ENCODE measurements at places on chromosomes 2 and 18.

GRCh38 chr2:43307046-43307445 is 80.6 kb upstream of the ZFP36L2 start:
- DNase-seq = no peak

- no peak for DNase-seq
Measured at GRCh38 chr2:10777111-10777841, 35.3 kb downstream of the PDIA6 start.

- no peak for DNase-seq
Measured at GRCh38 chr2:96225016-96225533, 16.4 kb upstream of the STARD7 start.

DNA sequence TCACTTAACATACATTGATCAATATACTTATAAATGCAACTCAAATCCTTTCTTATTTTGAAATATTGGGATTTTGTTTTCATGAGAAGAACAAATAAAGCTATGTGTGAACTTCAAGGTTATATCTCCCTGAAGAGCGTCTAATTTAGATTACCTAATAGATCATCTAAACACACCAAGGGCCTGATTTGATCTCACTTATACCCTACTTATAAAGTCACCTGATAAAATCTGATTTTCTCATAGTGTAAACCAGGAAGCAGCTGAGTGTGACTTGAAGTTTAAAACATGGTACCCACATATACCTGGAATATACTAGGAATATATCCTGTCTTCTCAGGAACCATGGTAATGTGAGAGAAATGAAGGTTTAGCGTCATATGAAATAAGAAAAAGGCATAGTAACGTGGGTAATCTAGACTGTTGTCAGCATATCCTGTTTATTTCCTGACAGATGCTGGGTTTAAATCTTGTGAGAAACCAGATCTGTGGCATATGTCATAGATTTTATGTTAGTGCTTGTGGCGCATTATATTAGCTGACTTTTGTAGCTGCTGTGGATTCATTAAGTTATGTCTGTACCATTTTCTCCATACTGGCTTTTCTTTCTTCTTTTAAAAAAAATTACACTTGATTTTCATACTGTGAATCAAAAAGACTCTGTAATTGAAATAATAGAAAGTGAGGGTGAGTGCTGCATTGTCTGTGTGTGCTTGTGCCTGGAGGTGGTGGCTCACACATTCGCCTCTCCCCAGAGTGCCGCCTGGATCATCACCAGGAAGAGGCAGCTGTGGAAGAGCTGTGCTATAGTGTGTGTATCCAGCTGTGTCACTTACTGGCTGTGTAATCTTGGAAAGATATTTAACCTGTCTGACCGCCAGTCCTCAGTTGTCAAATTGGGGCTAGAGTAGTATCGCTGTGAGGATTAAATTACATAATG is 164.0 kb downstream of the MYO3B start:
- DNase-seq = no peak

- no peak for DNase-seq
Measured at GRCh38 chr2:55802067-55802466, 108.4 kb upstream of the PNPT1 start.

- DNase-seq = no peak
Measured at GRCh38 chr2:101149241-101150192, 1.7 kb downstream of the TBC1D8 start.

DNA sequence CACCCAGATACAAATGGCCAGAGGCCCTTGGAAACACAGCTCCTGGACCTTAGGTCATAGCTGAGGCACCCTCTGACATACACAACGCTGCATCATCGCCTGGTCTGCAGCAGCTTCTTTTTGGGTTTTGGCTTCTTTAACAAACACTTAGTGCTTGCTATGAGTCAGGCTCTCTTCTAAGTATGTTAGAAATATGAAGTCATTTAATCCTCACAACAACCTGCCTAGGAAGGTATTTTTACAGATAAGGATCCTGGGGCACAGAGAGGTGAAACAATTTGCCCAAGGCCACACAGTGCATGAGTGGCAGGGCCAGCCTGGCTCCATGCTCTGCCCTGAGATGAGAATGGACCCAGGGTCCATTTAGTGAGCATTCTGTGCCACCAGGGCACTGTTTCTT is 96.6 kb downstream of the TMEM17 start:
- no peak for DNase-seq

DNA sequence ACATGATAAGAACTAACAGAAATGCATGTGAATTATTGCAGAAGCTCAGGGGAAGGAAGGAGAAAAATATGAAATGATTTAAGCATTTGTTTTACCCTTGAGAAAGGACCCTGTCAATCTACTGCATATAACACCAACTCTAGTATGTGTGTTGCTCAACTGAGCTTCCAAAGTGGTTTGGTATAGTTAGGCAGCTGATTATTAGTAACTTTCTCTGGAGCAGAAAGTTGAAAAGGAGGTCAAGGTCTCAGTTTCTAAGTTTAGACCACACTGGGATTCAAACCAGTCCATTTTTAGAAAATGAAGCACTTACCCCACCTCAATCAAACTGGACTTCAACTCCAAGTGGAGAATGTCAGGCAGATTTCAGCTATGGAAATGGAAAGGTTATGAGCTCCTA is 123.3 kb upstream of the CDC42EP3 start:
- no peak for DNase-seq

GRCh38 chr2:54067851-54068375 is 47.5 kb upstream of the ACYP2 start:
- no peak for DNase-seq

GRCh38 chr2:176745543-176746200 is 466.9 kb upstream of the HNRNPA3 start:
- DNase-seq = no peak

DNA sequence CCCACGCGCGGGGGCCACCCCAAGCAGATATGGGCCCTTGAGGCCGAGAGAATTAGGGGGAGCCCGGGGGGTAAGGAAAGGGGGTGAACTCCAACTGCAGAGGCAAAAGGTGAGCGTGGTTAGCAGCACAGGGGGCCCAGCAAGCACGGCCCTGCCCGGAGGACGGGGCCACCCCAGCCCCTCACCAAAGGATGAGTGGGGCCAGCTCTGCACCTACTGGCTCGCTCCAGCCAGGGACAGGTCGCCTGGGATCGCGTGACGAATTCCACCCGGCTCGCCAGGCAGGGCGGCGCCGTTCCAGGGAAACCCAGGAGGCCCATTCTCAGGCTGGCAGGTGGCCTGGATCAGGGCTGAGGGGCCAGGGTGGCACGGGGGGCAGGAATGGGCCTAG is 38.6 kb downstream of the BIN1 start:
- DNase-seq = no peak

DNA sequence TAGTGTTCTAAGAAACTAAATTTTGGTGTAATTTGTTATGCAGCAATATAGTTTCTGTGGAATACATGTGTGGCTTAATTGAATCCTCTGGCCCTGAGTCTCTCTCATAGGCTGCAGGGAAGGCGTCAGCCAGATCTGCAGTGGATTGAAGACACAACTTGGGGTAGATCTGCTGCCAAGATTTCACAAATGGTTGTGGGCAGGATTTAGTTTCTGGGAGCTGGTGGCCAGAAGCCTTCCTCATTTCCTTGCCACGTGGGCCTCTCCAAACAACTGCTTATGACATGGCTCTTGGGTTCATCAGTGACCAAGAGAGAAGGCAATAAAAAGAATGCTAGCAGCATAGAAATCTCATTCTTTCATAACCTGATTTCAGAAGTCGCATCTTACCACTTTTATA is 28.2 kb downstream of the CCDC102B start:
- DNase-seq = no peak

DNA sequence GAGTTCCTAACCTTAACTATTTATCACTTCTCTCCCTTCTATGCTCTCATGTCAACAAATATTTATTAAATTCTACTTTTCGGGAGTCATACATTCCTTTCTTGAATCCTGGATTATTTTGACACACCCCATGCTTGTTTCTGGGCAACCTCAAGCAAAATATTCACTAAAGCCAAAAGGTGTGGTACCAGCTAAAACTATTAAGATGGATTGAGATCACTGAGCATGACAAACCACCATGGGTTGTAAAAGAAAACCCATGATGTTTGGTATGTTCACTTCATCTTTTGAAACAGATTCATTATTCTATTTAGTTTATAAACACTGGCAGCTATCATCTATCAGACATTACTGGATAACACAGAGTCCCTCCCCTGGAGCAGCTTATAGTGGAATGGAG is 32.5 kb downstream of the DPP4 start:
- no peak for DNase-seq

- DNase-seq = no peak
Measured at GRCh38 chr2:27958711-27959378, 68.3 kb downstream of the BABAM2 start.

DNA sequence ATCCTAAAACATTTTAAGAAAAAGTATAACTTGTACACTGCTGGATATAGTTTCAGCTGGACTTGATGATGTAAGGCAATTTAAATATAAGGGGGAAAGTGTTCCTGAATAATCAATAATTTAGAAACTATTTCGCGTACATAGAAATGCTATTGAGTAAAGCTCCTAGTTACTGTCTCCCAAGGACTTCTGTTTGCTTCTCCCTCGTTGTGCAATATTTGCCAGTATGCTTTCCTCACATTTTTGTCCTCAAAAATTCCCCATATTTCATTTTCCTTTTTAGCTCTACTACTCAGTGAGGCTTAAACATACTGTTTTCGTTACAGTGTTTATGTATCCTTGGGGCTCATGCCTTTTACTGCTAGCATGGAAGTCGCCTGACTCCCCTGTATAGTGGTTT is 36.9 kb downstream of the ATP9B start:
- no peak for DNase-seq

GRCh38 chr18:61127714-61128467 is 205.3 kb upstream of the CDH20 start:
- no peak for DNase-seq

DNA sequence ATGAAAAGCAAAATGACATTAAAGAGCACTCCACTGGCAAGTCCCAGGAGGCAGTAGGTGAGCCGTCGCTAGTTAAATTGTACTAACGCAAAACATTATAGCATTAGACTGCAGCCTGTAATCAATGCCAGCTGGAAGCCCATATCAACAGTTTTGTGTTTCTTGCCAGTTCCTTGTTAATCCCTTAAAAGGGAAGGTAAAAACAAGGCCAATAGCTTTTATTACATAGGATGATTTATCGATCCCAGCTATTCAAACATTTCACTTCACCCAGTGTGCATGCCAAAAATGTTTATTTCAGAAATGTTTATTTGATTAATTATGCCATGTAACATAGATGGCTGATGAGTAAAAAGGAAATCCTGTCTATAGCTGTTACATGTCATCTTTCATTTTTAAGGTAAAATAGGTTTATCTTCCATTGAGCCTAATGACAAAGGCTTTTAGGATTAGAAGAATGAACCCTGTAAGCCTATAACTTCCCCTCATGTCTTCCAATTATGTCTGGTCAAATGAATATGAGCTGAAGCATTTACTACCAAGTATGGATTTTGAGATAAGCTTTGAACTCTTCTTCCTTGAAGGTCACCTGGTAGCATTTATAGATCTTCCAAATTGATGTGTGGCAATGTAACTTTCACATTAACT is 591.2 kb downstream of the RNF144A start:
- no peak for DNase-seq

GRCh38 chr2:113847144-113847543 is 42.7 kb upstream of the ACTR3 start:
- DNase-seq = no peak

GRCh38 chr2:181104512-181105115 is 124.2 kb downstream of the UBE2E3 start:
- no peak for DNase-seq

- DNase-seq = no peak
Measured at GRCh38 chr2:149360106-149360505, 29.7 kb downstream of the LYPD6 start.

GRCh38 chr2:171669121-171669520 is 18.1 kb upstream of the DYNC1I2 start:
- no peak for DNase-seq

DNA sequence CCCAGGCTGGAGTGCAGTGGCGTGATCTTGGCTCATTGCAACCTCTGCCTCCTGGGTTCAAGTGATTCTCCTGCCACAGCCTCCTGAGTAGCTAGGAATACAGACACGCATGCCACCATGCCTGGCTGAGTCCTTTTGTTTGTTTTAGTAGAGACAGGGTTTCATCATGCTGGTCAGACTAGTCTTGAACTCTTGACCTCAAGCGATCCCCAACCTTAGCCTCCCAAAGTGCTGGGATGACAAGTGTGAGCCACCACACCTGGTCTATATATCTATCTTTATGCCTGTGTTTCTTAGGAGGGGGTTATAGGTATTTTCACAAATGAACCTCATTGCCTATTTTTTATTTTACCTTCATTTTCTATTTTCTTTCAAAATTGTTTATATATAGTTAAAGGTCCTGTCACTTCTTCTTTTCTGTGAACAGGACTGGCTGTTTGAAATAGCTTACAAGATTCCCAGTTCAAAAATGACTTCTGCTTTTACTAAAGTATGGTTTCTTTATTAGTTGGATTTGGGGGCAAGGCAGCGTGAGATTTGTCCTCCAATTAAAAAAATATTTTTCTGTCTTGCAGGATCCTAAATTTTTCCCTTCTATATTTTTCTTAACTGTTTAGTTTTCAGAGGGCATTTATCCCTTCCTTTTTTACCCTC is 16.4 kb upstream of the MARCHF7 start:
- no peak for DNase-seq

DNA sequence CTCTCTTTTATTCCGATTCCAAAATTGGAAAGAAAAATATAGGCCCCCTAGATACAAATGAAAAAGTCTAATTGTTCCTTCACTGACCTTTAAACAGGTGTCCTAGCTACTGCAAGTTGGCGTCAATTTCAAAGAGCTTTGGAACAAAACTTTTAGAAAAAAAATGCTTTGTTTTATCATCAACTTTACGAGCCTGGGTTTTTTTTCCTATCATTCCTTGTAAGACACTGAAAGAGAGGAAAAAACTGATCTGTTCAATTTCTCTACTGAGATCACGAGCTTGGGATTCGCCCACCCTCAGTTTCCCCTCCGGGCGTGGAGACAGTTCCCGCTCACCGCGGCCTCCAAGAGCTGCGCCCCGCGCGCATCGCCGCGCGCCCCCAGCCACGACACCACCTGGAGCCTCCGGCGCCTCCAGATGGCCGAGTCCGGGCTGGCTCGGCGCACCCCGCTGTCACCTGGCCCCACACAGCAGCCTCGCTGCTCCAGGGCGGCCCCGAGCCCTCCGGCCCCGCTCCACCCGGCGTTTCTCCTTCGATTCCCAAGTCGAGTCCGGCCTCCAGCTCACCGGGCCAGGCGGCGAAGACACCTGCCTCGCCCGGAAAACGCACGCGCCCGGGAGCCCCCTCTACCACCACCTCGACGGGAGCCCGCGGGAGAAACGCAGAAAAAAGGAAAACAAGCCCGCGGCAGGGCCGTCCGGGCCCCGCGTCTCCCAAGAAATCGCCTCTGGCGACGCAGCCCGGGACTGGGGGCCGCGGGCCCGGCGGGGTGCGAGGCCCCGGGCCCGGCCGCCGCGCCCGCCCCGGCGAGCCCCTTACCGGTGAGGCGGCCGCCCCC is 656 bp downstream of the TBC1D8 start:
- DNase-seq = peak; percentile 35

DNA sequence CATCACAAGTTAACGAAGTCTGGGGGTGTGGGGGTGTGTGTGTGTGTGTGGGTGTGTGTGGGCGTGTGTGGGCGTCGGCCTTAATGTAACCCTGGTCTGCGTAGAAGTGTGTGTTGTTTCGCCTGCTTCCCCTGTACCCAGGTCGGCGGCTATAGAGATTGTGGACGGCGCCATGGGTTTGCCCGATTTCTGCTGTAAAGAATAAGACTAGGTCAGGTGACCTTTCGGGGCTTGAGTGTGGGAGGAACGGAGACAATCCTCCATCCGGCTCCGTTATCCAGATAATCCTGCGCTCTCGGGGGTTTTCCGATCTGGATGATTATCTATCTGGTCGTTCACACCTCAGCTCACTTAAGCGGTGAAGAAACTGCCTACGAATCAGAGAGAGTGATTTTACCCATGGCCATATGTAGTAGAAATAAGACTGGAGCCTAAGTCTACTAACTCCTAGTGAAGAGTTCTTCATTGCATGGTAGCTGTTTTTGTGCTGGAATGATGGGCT is 543 bp downstream of the HADHB start:
- DNase-seq = no peak

All from activated CD4-positive, CD25-positive, alpha-beta regulatory T cell treated with anti-CD3 and anti-CD28 coated beads, Interleukin-2, amount 50 U/mL, for 72 hours (primary cell).